Activated T-helper 1 cell treated with anti-CD3 and anti-CD28 coated beads, Interleukin-2, amount 50 U/mL, for 16 hours (primary cell): ENCODE measurements at places on chromosomes 2 and 18.

- DNase-seq, result no peak
Observed at GRCh38 chr2:66362701-66363100, 72.2 kb upstream of the MEIS1 start.

DNA sequence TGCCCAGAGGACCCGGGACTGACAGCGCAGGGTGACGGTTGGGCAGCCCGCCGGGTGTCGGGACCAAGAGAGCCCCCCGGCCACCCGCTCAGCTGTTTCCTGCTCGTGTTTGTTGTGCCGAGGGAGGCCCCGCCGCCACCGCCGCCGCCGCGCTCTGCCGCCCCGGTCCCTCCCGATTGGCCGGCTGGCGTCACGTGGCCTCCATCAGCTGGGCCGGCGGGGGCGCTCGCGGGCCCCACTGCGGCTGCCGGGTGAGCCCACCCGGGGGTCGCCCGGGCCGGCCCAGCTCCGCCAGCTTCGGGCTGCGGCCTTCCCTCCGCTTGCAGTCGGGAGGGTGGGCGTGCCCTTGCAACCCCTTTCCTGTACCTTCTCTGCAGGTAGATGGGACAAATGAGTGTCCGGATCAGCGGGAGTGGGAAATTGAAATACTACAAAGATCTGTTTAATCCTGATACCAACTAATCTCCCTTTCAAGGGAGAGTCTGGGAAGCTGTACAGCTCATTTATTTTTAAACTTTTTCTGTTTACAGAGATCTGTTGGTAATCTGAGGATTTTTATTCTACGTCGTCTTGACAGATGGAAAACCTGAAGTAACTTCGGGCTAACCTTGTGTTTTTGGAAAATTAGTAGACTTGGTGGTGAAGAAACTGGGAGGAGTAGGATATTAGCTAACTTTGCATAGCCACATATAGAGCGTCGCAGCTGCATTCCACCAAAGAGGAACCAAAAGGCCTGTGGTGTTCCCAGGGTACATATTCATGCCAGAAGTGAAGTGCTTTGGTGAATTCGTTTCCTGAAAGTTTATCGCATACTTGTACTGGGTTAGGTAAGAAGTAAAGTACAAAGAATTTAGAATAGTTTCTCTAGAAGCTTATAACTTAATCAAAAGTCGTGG, 1.2 kb downstream of the YPEL5 start:
- peak; percentile 67 for DNase-seq

DNA sequence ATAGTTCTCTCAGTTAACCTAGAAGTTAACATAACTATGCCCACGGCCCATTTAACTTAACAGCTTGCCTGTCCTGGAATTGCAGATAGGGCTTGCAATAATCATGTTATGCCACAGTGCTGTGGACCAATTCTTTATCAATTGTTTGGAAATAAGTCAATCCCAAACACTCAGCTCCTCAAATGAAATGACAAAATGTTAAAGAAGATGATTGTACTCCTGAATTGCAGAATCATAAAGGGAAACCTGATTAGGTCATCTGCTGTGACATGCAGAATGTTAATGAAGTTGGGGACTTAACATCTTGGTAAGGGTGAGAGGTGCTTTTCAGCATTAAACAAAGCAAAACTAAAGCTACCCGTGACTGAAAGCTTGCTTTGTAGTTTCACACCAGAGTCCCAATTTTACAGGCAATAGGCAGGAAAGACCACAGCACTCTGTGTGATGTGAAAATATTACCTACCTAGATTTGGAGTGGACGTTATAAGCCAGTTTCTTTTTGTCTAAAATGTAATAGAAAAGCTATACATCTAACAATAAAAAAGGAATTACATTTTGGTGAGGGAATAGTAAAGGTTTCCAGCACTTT, 364.0 kb downstream of the GPD2 start:
- no peak for DNase-seq

DNA sequence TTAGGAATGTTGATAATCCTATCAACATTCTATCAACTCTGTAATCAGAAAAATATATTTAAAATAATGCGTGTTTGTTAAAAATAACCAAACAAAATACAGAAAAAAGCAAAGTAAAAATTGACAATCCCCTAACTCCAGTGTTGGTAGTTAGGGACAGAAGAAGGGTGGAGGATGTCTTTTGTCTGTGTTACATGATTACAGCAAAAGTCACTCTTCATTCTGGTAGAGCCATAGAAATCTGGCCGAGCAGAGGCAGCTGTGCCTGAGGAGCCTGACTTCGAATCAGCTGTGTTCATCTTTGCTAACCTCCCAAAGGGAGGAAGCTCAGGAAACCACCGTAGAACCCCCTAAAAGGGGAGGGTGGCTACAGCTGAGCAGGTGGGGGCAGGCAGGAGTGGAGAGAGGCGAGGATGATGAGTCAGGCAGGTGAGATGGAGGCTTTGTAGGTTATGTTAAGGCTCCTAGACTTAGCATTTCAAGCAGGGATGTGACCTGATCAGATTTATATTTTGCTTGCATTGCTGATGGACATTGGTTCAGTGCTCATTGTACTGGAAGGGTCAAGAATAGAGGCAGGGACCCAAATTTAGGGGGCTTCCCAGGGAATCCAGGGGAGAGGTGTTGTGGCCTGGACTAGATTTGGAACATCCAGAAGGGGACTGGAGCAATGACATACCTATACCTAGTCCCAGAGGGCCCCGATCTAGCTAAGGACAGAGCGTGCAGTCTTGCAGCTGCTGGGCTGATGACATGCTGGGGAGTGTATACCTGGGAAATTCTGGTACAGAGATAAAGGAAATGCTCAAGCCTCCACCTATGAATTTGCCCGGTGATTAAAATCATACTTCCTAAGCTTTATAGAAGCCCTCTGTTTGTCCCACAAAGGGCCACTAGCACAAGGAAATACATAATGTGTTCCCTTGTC, 95.7 kb downstream of the NEDD4L start:
- no peak for DNase-seq

- no peak for DNase-seq
Observed at GRCh38 chr2:127185093-127185492, 35.0 kb downstream of the CYP27C1 start.

DNA sequence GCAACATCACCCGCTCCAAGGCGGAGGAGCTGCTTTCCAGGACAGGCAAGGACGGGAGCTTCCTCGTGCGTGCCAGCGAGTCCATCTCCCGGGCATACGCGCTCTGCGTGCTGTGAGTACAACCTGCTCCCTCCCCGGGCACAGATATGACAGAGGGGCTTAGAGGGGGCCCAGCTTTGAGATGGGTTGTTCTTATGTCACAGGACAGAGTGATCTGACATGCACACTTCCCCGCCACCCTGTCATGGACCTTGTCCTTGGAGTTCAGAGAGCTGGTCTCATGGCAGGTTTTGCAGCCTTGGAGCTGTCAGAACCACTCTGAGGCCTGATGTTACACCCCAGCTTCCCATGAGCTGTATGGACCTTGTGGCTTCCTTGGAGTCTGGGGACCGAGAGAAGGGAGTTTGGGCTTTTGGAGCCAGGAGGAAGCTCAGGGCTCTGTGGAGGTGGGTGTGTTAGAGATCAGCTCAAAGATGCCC, 398 bp downstream of the INPP5D start:
- no peak for DNase-seq

DNA sequence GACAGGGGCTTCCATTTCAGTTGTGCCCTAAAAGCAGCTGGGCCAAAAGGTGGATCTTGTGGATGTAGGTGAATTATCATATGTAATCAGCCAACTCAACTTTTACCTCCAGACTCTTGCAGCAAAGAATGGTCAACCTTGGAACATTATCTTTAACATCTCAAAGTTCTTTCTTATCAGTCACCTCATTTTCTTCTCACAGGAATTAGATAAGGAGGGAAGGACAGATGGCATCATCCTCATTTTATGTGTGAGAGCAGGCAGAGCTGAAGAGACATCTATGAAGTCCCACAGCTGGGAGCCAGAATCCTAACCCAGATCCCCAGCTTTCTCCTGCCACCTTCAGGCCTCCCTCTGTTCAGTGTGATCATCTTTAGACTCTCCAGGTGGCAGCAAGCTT, 182.1 kb downstream of the MGAT5 start:
- DNase-seq, result no peak

GRCh38 chr2:235024191-235024860, 72.5 kb downstream of the SH3BP4 start:
- DNase-seq, result no peak

- DNase-seq, result no peak
Observed at GRCh38 chr2:27792759-27793158, 21.2 kb downstream of the MRPL33 start.

- no peak for DNase-seq
Observed at GRCh38 chr2:137192366-137193310, 427.3 kb downstream of the THSD7B start.
